ENCODE measurements at places on chromosomes 6 and 20.

DNA sequence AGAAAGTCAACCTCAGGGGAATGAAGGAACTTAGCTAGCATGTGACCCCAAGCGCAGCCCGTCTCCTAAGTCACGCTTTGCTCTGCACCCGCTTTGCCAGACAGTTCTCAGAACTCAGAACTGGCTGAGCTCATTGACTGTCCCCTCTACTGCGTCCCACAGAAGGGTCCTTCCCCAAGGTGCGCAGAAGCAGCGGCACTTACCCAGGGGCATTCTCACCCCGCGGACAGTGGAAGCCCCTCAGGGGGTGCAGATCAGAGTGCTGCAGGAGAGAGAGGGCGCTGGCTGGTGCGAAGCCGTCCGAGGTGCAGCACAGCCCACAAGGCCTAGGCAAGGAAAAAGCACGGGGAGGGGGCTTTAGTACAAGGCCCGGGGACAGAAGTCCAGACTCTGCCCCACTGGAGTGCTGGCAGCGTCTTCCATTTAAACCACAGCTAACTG, 807 bp downstream of the SNHG17 start:
- DNase-seq = no peak

- no peak for DNase-seq
Measured at GRCh38 chr6:37407948-37408347, 25.1 kb upstream of the CMTR1 start.

GRCh38 chr20:62607366-62608217, 34.7 kb upstream of the SLCO4A1 start:
- no peak for DNase-seq

DNA sequence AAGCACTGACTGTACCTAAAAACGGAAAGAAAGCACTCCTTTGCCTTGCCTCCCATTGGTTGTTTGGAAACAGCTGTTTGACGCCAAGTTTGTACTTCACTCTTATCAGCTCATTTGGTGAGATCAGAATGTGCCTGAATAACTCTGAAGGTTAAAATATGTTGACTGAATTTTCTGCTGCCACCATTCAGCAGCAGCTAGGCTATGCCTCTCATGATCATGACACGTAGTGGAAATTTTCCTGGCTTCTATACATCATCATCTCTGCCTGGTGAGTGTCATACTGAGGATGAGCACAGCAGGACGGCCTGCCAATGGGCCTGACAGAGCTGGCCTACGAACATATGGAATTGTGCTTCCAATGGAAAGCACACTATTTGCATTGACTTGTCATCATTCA, 704.9 kb upstream of the CITED2 start:
- DNase-seq = no peak

DNA sequence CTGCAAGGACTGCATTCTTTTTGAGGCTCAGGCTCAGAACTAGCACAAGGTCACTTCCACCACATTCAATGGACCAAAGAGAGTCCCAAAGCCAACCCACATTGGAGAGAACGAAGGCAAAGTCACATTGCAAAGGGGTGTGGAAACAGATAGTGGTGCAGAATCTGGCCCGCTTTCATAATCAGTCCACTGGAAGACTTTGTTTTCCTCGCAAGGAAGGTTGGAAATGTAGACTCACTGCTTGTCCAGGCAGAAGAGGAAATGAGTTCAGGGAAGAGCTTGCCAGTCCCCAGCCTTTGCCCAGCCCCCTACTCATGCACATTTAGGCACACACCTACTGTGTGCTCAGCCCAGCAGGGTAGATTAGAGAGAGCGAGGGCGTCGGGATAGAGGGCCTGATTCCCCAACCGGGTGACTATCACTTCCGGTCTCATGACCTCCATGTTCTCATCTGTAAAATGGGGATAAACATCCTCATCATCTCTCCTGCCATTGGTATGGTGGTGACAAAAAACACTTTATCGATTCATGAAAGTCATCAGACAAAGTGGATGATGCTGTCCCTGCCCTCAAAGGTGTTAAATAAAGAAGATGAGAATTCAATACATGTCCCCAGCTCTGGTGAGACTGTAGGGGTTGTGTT, 24.3 kb upstream of the CCN5 start:
- DNase-seq = no peak

GRCh38 chr6:16903470-16903869, 142.2 kb upstream of the ATXN1 start:
- no peak for DNase-seq

DNA sequence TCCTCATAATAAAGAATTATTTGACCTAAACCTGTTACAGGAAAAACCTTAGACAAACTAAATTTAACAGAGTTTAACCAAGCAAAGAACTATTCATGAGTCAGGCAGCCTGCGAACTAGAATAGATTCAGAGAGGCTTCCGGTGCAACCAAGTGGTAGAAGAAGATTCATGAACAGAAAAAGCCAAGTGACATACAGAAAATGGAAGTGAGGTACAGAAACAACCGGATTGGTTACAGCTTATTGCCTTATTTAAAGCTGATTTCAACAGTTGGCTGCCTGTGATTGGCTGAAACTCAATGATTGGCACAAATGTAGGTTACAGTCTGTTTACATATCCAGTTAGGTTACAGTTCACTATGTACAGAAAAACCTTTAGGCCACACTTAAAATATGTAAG, 10.1 kb downstream of the PPP1R3G start:
- no peak for DNase-seq

DNA sequence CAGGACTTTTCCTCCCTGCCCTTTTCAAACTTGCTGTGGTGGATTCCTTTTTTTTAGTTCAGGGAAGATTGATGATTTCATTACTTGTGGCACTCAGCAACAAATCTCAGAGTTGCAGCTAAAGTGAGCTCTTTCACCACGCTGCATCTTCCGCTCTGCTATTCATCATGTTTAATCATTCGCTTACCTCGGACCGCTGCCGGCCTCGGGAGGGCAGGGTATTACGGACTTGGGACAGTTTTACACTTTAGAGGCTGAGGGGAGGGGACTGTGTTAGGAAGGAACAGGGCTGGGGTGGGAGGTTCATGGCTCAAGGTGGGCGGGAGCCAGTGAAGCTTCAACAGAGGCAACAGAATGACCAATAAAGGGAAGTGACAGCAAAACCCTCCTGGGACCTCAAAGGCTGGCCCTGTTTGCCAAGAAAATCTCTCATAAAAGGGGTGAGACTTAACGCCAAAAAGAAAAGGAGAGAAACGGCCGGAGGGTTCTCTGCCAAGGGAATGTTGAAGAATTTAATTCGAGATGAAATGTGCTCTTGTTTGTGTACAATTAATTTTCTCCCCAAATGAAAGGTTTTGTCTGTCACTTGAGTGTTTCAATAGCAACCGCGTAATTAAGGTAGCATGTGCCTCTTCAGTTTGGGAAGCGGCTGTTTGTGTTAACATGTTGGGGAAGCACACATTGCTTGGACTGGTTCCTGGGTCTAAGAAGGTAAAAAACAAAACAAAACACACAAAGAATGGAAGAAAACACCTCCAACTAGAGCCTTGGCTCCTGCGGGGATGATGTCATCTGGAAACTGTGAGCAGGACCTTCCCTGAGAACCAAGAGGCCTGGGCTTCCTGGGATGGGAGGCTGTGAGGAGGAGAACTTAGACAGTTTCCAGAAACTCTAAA, 72.5 kb upstream of the SULF2 start:
- no peak for DNase-seq

DNA sequence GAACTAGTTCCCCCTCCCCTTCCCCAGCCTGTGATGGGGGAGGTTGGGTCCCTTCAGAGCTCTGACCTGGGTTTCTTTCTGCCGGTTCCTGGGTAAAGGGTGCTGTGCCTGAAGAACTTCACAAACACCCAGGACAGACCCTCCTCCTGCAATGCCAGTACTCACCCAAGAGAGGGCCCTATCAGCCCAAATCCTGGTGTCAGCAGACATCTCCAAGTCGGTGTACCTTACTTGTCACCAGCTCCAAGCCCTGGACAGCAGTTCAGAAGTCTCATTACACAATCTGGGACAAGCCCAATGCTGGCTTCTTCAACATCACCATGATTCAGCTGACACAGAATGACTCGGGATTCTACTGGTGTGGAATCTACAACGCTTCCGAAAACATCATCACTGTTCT, 467 bp downstream of the TREML4 start:
- DNase-seq = no peak

DNA sequence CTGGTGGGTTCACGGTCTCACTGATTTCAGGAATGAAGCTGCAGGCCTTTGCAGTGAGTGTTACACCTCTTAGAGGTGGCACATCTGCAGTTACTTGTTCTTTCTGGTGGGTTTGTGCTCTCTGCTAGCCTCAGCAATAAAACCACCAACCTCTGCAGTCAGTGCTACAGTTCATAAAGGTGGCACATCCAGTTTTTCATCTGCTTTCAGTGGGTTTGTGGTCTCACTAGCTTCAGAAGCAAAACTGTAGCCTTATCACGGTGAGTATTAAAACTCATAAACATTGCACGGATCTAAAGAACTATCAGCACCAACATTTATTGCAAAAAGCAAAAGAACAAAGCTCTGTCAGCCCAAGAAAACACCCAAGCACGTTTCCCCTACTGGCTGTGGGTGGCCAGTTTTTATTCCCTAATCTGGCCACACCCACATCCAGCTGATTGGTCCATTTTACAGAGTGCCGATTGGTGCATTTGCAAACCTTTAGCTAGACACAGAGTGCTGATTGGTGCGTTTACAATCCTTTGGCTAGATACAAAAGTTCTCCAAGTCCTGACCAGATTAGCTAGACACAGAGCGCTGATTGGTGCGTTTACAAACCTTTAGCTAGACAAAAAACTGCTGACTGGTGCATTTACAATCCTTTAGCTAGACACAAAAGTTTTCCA, 3.4 kb upstream of the TMEM14C start:
- DNase-seq = peak; percentile 27
